Stomach (tissue), 19 donors: ENCODE measurements at places on chromosomes 11 and 22. TPM values are rescaled to one million over a fixed set of nuclear protein-coding genes. Genes with fewer than 3 reads are reported as not detected.

WBP2NL gene
- total RNA-seq = 4.8 TPM

KRTAP5-11 gene
- total RNA-seq = not detected

CDHR5 gene
- 5.5 TPM for total RNA-seq

ASCL2 gene
- not detected for total RNA-seq

UQCC3 gene
- 8.1 TPM for total RNA-seq

ZBTB44 gene
- total RNA-seq = 123 TPM

OR8G5 gene
- not detected for total RNA-seq

MAJIN gene
- not detected for total RNA-seq

BRD1 gene
- 31.6 TPM for total RNA-seq

MYO18B gene
- 1.4 TPM for total RNA-seq

ALDH3B2 gene
- not detected for total RNA-seq

TREH gene
- total RNA-seq = not detected

ZP1 gene
- not detected for total RNA-seq

MYOD1 gene
- not detected for total RNA-seq

DDI1 gene
- total RNA-seq = not detected

MOGAT2 gene
- 11.4 TPM for total RNA-seq

SMPD1 gene
- total RNA-seq = 35.7 TPM

FAT3 gene
- total RNA-seq = 42.0 TPM

SLC7A4 gene
- total RNA-seq = not detected

DAGLA gene
- 27.2 TPM for total RNA-seq

LINC01488 gene
- total RNA-seq = not detected

PDE2A gene
- total RNA-seq = 35.8 TPM

OR52N4 gene
- not detected for total RNA-seq

MCAM gene
- 86.0 TPM for total RNA-seq

GDPD4 gene
- not detected for total RNA-seq
